ENCODE measurements at places on chromosomes 7 and 10. TPM values are rescaled to one million over a fixed set of nuclear protein-coding genes. Genes with fewer than 3 reads are reported as not detected.

DNA sequence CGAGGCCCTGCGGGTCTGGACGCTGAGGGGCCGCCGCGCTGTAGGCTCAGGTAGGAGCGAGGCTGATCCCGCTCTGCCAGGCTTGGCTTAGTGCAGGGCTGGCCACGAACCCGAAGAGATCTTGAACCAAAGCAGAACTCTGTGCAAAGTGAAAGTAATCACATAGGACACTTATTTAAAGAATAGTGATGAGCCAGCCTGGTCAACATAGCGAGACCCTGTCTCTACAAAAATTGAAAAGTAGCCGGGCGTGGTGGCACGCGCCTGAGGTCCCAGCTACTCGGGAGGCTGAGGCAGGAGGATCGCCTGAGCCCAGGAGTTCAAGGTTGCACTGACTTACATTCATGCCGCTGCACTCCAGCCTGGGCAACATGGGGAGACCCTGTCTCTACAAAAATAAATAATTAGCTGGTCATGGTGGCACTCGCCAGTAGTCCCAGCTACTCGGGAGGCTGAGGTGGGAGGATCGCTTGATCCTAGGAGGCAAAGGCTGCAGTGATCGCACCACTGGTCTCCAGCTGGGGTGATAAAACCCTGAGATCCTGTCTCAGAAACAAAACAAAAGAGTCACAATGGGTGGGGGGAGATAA lies 541 bp downstream of the ZSCAN25 start:
- H3K36me3 ChIP-seq, result peaks cover 12% of the 10 kb centered on the region
- H3K27ac ChIP-seq, result peak overlapping the region; percentile 97
- peaks cover 35% of the 10 kb centered on the region for H3K4me1 ChIP-seq
- H3K27me3 ChIP-seq, result no peaks in the 10 kb centered on the region
- peak overlapping the region; percentile 95 for H3K4me3 ChIP-seq

DNA sequence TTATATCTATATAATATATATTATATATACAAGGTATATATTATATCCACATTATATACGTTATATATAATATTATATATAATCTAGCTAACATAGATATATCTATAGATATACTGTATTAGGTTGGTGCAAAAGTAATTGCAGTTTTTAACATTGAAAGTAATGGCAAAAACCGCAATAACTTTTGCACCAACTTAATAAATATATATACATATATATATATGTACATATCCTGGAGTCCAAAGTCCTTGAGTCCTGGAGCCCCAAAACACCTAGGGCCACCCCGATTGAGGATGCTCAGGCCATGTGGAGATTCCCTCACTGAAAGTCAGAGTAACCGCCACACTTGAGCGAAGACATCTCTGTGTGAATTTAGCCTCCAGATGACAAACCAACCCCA lies 408.2 kb upstream of the AUTS2 start:
- no peak for DNase-seq
- no peak overlapping the region for H3K27ac ChIP-seq
- H3K4me1 ChIP-seq, result peaks cover 19% of the 10 kb centered on the region
- H3K4me3 ChIP-seq, result no peak overlapping the region
- no peaks in the 10 kb centered on the region for H3K36me3 ChIP-seq
- H3K27me3 ChIP-seq, result no peaks in the 10 kb centered on the region

DNA sequence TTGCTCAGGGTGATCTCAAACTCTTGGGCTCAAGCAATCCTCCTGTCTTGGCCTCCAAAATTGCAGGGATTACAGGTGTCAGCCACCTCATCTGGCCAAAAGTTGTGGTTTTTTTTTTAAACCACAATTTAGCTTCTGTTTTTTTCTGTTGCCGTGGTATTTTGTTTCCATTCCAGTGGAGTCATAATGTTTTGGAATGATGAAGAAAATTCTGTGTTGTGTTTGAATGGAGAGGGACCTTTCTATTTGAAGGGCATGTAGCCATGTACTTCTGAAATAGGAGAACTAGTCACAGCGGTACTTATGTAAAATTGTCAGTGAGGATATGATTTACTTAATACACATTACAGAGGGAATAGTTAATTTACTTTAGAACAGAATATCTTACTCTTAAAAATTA lies 201.3 kb downstream of the ARL4A start:
- no peak for DNase-seq
- no peak overlapping the region for H3K27ac ChIP-seq
- H3K27me3 ChIP-seq, result no peaks in the 10 kb centered on the region
- no peaks in the 10 kb centered on the region for H3K4me1 ChIP-seq

- peaks cover 2% of the 10 kb centered on the region for H3K4me1 ChIP-seq
- H3K27ac ChIP-seq, result no peak overlapping the region
- no peaks in the 10 kb centered on the region for H3K36me3 ChIP-seq
- DNase-seq, result no peak
- H3K4me3 ChIP-seq, result no peak overlapping the region
- H3K27me3 ChIP-seq, result no peaks in the 10 kb centered on the region
These were observed 165.5 kb downstream of the ANK3 start for GRCh38 chr10:60224066-60224705.

GRCh38 chr10:132675031-132675740 lies 110.8 kb downstream of the NKX6-2 start:
- H3K27ac ChIP-seq, result no peak overlapping the region
- DNase-seq, result no peak
- no peaks in the 10 kb centered on the region for H3K36me3 ChIP-seq
- no peak overlapping the region for H3K4me3 ChIP-seq
- peaks cover 11% of the 10 kb centered on the region for H3K4me1 ChIP-seq

GRCh38 chr10:109183366-109183765 lies 739.9 kb downstream of the XPNPEP1 start:
- no peaks in the 10 kb centered on the region for H3K27me3 ChIP-seq
- H3K4me1 ChIP-seq, result no peaks in the 10 kb centered on the region
- no peaks in the 10 kb centered on the region for H3K36me3 ChIP-seq
- DNase-seq, result no peak
- H3K27ac ChIP-seq, result no peak overlapping the region

DNA sequence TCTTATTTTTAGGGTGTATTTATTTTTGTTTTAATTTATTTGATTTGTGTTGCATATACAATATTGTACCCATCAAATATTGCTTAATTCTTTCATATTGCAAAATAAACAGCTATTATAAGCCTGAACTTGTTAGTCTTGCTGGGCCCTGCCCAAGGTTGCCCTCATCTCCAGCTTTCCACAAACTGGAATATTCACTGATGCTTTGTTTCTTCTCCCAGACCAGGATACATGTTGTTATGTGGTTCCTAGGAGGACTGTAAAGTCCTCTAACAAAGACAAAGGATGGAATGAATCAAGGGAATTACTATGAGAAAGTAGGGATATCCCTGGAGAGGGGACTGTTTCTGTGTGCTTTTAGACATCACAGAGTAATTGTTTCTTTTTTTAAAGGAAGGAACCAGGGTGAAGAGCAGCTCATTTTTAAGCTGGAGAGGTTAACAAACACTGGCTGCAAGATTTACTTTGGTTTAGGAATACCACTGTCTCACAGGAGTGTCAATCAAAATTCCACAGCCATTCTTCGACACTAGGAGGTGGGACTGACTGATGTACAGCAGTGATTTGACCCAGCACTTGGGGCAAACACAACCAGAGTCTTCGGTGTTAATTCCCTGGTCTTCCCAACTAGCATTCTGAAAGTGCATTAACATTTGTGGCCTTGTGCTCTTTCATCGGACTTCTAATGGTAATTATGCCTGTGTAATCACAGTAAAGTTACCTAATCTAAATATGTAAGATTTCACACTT lies 14.8 kb upstream of the CD36 start:
- no peak overlapping the region for H3K4me3 ChIP-seq
- no peaks in the 10 kb centered on the region for H3K4me1 ChIP-seq
- DNase-seq, result no peak
- peak overlapping the region; percentile 49 for H3K27ac ChIP-seq

GRCh38 chr7:26038201-26038990 lies 113.6 kb upstream of the NFE2L3 start:
- no peaks in the 10 kb centered on the region for H3K36me3 ChIP-seq
- H3K27ac ChIP-seq, result no peak overlapping the region
- H3K4me3 ChIP-seq, result no peak overlapping the region
- DNase-seq, result no peak

DNA sequence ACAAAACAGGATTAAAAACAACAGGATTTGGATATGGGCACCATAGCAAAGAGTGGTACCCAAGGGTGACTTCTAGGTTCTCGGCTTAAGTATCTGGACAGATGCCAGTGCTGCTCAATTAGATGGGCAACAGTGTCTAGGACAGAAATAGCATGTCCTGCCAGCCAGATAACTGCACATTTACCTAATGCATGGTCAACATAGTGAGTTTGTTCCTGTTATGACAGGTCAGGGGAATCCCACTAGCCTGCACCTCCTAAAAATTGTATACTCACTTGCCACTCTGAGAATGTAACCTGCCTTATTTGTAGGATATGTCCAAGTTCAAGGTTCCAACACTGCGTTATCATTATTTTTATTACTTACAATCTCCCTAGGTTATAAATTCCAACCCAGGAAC lies 471.7 kb downstream of the GRM8 start:
- H3K4me3 ChIP-seq, result no peak overlapping the region
- H3K27ac ChIP-seq, result no peak overlapping the region
- H3K27me3 ChIP-seq, result peaks cover 4% of the 10 kb centered on the region
- no peak for DNase-seq

- no peaks in the 10 kb centered on the region for H3K27me3 ChIP-seq
- H3K36me3 ChIP-seq, result peaks cover 16% of the 10 kb centered on the region
- no peak for DNase-seq
- no peak overlapping the region for H3K27ac ChIP-seq
These were observed 34.5 kb downstream of the SNX10 start for GRCh38 chr7:26326211-26326610.

DNA sequence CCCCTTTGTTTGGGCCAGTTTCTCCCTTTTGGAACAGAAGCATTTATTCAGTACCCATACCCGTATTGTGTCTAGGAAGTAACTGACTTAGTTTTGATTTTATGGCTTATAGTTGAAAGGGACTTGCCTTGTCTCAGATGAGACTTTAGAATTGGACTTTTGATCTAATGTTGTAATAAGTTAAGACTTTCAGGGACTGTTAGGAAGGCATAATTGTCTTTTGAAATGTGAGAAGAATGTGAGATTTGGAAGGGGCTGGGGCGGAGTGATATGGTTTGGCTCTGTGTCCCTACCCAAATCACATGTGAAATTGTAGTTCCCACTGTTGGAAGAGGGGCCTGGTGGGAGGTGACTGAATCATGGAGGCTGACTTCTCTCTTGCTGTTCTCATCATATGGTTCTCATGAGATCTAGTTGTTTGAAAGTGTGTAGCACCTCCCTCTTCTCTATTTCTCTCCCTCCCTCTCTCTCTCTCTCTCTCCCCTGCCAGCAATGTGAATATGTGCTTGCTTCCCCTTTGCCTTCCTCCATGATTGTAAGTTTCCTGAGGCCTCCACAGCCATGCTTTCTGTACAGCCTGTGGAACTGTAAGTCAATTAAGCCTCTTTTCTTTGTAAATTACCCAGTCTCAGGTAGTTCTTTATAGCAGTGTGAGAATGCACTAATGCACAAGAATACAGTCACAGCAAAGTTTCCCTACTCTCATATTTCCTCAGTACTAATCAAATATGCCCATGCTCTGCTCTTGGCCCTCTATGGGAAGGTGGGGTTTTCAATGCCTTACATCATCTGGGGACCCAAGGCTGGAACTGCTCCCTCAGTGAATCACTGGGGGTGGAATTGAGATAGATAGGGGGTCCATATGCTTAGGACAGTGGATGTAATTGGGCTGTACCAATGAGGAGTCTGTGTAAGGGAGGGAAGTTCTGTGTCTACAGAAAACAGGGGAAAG lies 17.2 kb upstream of the AKR1C1 start:
- DNase-seq, result no peak
- no peak overlapping the region for H3K27ac ChIP-seq

DNA sequence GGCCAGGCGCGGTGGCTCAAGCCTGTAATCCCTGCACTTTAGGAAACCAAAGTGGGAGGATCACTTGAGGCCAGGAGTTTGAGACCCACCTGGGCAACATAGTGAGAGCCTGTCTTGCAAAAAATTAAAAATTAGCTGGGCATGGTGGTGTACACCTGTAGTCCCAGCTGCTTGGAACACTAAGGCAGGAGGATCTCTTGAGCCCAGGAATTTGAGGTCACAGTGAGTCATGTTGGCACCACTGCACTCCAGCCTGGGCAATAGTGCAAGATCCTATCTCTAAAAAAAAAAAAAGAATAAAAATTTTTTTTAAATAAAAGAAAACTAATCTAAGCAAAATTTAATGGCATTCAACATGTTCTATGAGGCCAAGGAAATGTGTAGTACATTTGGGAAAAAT lies 44.9 kb upstream of the UBN2 start:
- DNase-seq, result no peak
- H3K27me3 ChIP-seq, result no peaks in the 10 kb centered on the region
- H3K36me3 ChIP-seq, result peaks cover 10% of the 10 kb centered on the region
- no peak overlapping the region for H3K27ac ChIP-seq
- no peak overlapping the region for H3K4me3 ChIP-seq

DNA sequence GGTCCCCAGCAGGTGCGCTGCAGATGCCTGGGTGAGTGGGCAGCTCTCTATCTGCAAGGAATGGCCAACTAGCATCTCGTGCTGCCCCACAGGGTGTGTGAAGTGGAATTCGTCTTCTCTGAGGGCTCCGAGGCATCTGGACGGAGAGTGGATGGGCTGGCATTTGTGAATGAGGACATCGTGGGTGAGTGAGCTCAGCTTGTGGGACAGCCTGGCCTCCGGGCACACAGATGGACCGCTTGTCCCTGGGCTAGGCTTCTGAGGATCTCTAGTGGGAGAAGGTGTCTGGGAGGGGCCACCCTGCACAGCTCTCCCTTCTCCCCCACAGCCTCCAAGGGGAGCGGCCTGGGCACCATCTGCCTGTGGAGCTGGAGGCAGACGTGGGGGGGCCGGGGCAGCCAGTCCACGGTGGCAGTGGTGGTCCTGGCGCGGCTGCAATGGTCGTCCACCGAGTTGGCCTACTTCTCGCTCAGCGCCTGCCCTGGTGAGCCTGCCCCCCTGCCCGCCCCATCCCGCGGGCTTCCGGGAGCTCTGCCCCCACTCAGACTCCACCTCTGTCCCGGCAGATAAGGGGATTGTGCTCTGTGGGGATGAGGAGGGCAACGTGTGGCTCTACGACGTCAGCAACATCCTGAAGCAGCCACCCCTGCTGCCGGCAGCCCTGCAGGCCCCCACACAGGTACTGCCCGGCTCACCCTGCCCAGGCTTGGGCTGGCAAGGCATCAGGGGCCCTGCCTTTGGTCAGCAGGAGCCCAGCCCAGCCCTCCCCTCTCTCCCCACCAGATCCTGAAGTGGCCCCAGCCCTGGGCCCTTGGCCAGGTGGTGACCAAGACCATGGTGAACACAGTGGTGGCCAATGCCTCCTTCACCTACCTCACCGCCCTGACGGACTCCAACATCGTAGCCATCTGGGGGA lies 6.3 kb downstream of the POLR2J start:
- H3K4me3 ChIP-seq, result no peak overlapping the region
- peak overlapping the region; percentile 70 for H3K27ac ChIP-seq
- no peak for DNase-seq
- no peaks in the 10 kb centered on the region for H3K27me3 ChIP-seq
- peaks cover 2% of the 10 kb centered on the region for H3K4me1 ChIP-seq

GRCh38 chr10:97321032-97321803 lies 2.1 kb downstream of the FRAT1 start:
- no peaks in the 10 kb centered on the region for H3K27me3 ChIP-seq
- peak; percentile 15 for DNase-seq
- H3K4me3 ChIP-seq, result peak overlapping the region; percentile 95
- peak overlapping the region; percentile 99 for H3K27ac ChIP-seq
- H3K4me1 ChIP-seq, result peaks cover 27% of the 10 kb centered on the region

Gene SPDYE2
- 0.58 TPM for polyA plus RNA-seq

Gene H2BK1
- not detected for polyA plus RNA-seq
